ENCODE measurements at places on chromosomes 5 and 9.

GRCh38 chr5:172940268-172941066, 18.8 kb upstream of the RPL26L1 start:
- DNase-seq = no peak

GRCh38 chr5:141101059-141101458, 786 bp downstream of the PCDHB3 start:
- DNase-seq = no peak

DNA sequence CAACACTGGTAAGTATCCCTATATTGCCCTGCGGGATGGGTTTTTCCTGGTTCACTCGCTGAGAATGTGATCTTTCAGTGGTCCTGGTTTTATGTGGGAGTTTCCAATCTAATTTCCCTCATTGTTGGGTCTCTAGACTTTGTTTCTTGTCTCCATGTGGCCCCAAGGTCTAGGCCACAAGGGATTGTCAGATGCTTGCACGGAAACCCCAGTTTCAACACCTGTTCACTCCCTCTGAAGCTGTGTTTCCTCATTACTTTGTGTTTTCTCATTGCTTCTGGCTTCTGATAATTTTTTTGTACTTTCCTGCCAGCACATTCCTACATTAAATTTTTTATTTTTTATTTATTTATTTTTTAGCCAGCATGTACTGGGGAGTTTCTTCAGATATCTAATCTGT, 191.5 kb downstream of the TTLL11 start:
- no peak for DNase-seq

DNA sequence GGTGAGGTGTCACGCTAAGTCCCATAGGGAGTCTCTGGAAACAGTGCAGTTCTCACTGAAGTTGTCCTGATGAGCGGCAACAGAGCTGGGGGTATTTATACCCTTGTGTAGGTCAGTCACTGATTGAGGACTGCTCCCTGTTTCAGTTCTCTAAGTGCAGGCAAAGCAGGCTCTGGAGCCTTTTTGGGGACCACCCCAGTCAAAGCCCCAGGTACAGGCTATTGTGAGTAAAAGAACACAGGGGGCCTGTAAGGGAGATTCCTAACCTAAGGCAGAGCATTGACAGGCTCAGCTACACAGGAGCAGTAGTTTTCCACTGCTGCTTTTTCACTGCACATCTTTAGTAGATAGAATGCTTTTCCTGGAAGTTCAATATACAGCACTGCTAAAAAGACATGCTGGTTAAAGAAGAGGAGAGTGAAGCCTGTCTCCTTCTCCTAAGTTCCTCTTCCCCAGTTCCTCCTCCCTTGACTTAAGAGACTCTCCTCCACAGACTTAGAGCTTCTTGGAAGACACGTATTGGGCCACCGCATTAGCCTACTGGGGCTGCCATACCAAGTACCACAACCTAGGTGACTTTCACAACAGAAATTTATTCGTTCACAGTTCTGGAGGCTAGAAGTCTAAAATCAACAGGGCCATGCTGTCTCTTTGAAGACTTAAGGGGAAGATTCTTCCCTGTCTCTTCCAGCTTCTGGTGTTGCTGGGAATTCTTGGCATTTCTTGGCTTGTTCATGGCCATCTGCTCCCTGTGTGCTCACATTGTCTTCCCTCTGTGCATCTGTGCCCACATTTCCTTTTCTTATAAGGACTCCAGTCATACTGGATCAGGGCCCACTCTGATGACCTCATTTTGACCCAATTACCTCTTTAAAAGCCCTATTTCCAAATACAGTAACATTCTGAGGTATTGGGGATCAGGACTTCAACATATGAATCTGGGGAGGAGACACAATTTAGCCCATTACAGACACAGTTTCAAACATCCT, 221.0 kb downstream of the ESM1 start:
- DNase-seq = no peak

DNA sequence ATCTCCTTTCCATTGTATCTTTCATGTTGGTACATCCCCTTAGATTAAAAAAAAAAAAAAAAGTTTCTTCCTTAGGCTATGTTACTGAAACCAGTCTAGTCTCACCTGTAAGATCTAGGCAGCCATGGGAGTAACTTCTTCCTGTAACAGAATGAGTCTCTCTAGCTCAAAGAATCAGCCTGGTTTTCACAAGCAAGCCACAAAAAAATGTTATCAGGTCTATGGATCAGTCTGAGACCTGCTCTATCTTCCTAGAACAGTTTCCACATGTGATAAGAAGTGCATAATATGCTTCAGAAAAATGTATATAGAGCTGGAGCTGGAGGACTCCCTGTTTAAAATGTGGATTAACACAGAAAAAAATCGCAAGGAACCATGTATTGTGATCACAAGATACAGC, 53.8 kb downstream of the ARRDC3 start:
- DNase-seq = no peak

GRCh38 chr5:149019679-149020078, 43.2 kb downstream of the SH3TC2 start:
- DNase-seq = no peak

GRCh38 chr9:4970970-4971641, 14.0 kb upstream of the JAK2 start:
- no peak for DNase-seq

DNA sequence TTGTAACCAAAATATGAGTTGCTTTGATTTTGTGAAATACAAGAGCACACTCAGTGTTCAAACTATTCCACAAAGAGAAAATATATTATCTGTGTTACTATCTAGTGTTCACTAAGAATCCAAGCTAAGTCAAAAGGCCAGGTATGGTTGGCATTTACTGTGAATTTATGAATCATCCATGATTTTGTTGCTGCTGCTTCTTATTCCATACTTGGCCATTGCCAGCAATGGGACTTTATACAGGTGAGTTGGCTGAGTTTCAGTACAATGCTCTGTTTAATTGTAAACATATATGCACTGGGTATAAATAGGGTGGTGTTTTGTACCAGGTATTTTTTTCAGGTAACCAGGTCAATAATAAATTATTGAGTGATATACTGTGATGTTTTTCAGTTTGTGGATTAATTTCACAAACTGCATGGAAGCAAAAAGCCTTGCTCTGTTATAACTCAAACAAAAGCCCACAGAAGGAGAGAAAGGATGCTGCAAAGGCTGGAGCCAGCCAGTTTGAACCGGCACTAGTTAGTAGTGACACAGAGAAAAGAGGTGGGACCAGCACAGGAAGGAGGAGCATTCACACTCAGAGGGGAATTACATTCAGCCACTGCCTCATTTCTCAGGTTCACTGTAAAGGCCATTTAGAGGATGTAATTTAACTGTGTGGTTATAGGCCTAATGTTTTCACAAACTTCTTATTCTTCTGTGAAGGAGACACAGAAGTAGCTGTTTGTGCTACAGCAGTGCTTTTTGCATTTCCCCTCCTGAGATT, 381.8 kb downstream of the ADGRV1 start:
- DNase-seq = peak; percentile 73

GRCh38 chr9:130352081-130352480, 86.5 kb downstream of the HMCN2 start:
- DNase-seq = no peak

DNA sequence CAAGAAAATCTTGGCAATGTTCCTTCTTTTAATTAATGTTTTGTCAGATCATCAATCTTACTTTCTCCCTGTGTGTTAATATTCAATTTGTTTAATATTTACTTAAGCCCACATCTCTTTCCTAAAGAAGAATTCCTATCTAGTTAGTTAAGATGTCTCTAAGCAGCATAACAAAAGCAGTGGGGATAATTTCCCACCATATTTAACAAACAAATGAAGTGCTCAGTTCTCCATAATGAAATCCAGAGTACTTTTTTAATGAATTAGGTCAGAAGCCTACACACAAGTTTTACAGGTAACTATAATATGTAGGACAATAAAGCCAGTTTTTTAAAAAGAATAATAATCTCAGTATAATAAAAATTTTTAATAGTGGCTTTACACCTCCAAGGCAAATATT, 1918.8 kb downstream of the EFNA5 start:
- no peak for DNase-seq

DNA sequence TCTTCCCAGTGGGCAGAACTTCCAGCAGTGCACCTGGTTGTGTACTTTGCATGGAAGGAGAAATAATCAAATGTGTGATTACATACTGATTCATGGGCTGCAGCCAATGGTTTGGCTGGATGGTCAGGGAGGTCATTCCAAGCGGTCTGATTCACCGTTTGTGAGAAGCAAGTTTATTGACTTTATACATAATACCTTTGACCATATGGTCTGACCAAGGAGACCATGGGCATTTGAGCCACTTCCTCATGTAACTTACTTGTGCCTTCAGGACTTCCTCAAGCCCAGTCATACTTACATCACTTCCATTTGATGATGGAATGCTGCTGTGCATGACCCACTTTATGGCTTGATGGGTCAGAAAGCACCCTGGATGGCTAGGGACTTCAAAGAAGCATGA, 41.1 kb downstream of the DAP start:
- DNase-seq = no peak

DNA sequence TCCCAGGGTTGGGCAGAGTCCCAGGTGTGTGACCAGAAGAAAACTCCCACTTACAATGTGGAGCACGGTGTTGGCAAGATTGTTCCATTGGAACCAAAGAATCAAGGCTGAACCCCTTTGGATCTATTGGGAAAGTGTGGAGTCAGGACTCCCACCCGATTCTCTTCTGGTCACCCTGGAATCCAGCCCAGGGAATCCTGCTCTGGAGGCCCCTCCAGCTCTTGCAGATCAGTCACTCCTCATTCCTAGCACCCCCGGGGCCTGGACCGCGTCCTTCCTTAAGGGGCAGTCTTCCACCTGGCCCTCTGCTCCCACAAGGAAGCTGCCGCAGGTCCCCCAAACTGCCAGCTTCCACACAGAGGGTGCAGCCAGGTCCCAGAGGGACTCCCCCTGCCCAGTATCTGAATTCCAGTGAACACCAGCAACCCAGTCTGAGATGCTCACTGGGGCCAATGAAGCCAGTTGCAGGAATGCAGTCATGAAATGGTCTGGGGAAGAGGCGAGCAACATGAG, 170.1 kb downstream of the GADD45G start:
- no peak for DNase-seq

DNA sequence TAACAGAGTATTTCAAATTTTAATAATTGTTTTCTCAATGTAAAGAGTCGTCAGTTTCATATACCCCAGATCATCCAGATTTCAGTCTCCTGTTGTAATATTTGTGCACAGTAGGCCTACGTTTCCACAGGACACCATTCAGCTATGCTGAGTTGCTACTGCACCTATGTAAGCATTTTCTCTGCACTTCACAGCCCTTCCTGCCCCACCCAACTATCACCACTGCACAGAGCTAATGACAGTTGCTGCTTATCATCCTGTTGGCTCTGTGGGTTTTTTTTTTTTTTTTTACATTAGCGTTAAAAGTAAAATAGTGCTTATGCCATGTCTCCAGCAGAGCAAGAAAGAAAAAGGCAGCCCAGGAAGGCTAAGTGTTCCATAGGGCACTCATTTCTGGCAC, 5.9 kb upstream of the PRKACG start:
- no peak for DNase-seq

All from thyroid gland (tissue), 4 donors.